CD4-positive, CD25-positive, alpha-beta regulatory T cell (primary cell): ENCODE measurements at places on chromosomes 3 and 15. TPM values are rescaled to one million over a fixed set of nuclear protein-coding genes. Genes with fewer than 3 reads are reported as not detected.
A peak's percentile ranks its signal among the peaks of the same experiment; 100 is the strongest.

The MELTF gene
- 1.4 TPM for total RNA-seq

The CIB1 gene
- total RNA-seq = 148 TPM

The ITGA11 gene
- not detected for total RNA-seq

The SHC4 gene
- not detected for total RNA-seq

The IL5RA gene
- 3.7 TPM for total RNA-seq

The GATA2 gene
- 6.2 TPM for total RNA-seq

The GMNC gene
- not detected for total RNA-seq

The AKAP13 gene
- 482 TPM for total RNA-seq

The MANF gene
- total RNA-seq = 33.9 TPM

The TUSC7 gene
- total RNA-seq = not detected

The MYZAP gene
- 0.84 TPM for total RNA-seq

DNA sequence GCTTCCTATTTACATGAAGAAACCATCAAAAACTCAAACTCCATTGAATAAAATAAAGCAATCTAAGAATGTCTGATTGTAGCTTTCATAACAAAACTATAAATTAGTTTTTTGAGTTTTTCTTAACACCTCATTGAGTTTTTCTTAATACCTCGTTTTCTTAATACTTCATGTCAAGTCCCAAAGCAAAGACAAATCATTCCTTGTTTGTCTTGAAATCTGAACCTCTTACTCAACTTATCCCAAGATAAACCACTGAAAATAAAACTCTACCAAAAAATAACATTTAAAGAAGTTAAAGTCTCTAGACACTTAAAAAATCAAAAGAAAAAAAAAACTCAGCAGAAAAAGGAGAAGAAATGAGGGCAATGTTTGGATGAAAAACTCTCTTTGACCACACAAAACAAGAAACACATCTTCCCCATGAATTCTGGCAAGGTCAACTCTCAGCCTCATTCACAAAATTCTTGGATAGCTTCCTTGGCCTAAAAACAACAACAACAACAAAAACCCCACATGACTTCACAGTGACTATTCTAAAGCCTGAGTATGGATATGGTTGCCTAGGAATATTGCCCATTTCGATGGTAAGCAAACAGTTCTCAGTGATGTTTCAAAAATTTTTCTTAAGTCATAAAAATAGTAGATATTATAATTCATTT lies 38.2 kb downstream of the TMCC1 start:
- DNase-seq = no peak

- no peak for DNase-seq
Observed at GRCh38 chr3:157624801-157625200, 121.6 kb upstream of the VEPH1 start.

- no peak for DNase-seq
Observed at GRCh38 chr3:77040216-77040615, 317 bp downstream of the ROBO2 start.

DNA sequence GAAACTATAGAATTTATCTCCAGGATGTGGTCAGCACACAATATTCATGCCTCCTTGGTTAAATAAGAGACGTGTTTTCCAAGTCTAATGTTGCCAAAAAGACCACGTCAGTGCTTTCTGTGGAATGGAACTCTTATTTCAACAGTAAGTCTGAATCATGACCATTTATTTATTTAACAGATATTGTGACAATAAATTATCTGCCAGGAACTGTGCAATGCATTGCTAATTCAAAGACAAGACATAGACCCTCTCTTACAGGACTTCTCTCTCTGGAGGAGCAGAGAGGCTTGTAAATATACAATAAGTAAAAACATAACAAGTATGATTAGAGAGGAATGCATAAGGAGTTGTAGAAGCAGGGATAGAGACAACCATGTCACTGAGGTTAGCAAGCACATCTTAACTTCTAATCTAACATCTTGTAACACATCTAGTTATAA lies 227.5 kb downstream of the DTWD1 start:
- no peak for DNase-seq

GRCh38 chr3:9255976-9256375 lies 6.5 kb upstream of the SRGAP3 start:
- no peak for DNase-seq

GRCh38 chr3:159280386-159281191 lies 478.7 kb downstream of the MFSD1 start:
- DNase-seq = no peak

GRCh38 chr3:124048967-124049798 lies 57.3 kb upstream of the ROPN1 start:
- DNase-seq = no peak

DNA sequence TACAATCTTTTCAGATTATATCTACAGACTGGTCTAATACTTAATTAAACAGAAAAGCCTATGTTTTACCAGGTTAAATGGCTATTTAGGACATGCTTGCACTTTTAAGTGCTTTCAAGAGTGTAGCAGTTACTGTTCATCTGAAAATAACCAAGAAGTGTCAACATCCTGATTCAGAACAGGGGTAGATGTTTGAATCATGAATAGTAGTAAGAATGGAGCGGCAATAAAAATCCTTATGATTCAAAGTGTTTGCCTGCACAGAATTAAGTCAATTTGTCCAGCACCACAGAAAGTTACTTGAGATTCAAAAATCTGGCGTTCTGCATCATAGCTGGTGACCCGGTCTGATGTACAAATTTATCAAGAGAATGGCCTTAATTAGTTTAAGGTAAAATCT lies 48.3 kb downstream of the GREM1 start:
- no peak for DNase-seq

DNA sequence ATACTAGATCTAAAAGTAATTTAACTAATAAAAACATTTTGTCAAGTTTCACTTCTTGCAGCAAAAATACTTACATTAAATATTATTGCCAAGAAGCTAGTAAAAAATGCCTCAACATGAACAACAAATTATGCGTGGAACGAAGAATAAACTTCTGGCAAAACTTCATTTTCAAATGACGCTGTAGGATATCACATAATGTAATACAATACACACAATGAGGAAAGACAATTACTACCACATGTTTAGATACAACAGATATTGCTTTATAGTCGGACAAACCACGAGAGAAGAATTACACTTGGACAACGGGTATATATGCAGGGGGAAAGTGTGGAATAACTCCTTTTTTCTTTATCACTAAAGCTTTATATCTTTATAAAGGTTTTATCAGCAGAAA lies 21.6 kb downstream of the P3H2 start:
- no peak for DNase-seq

DNA sequence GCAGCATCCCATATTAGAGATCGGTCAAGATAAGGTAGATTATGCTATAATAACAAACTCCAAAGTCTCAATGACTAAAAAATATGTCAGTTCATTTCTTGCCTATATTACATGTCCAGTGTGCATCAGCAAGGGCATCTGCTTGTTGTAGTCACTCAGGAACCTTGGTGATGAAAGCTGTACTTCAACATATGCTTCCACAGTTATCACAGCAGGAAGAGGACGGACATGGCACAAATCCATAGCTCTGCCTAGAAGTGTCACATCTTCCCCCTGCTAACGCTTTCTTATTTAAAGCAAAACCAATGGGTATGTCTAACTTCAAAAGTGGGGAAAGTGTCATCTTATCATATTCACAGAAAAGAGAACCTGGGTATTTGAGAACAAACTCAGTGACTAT lies 20.0 kb upstream of the PIAS1 start:
- DNase-seq = no peak

GRCh38 chr3:188510366-188510765 lies 356.4 kb downstream of the LPP start:
- no peak for DNase-seq

- no peak for DNase-seq
Observed at GRCh38 chr3:185797108-185797881, 27.5 kb downstream of the IGF2BP2 start.

DNA sequence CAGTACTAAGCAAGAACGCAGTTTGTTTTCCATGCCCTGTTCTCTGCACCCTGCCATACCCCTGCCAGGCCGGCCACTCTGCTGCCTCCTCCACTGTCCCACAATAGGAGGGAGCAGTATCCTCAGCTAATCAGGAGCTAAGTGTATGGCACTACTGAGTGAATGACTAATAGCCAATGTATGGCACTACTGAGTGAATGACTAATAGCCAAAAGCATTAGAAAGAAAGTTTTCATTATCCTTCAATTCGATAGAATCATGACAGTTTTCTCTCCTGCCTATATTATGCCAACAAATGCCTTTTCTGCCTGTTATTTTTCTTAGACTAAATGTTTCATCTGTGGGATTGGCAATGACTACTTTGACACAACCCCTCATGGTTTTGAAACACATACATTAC lies 107.5 kb upstream of the CHRM5 start:
- DNase-seq = no peak

GRCh38 chr3:64627471-64628321 lies 60.1 kb downstream of the ADAMTS9 start:
- no peak for DNase-seq

DNA sequence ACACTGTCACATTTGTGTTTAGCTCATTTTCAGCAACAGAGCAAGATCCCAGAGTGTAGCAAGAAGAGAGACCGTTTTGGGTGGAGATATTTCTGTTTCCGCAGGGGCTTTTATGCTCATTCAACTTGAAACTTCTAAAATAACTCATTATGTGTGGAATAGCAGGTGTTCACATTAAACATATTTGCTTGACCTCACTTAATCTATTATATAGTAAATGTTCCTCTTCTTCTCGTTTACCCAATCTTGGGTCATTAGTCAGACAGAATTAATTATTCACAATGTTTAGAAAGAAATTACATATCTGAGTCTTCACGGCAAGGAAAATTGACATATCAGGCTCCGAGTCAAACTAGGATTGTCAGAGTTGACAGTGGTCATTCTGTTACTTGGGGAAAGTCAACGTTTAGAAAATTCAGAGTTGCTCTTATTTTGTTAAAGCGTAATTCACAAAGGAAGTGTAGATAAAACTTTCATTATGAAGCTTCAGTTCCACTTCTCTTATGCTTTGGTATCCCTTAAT lies 222.9 kb downstream of the TPRG1 start:
- peak; percentile 64 for DNase-seq

- DNase-seq = no peak
Observed at GRCh38 chr3:81521855-81522254, 239.6 kb downstream of the GBE1 start.

- no peak for DNase-seq
Observed at GRCh38 chr3:16136055-16136454, 38.4 kb upstream of the GALNT15 start.

- no peak for DNase-seq
Observed at GRCh38 chr3:162584986-162585385, 1088.4 kb downstream of the OTOL1 start.

DNA sequence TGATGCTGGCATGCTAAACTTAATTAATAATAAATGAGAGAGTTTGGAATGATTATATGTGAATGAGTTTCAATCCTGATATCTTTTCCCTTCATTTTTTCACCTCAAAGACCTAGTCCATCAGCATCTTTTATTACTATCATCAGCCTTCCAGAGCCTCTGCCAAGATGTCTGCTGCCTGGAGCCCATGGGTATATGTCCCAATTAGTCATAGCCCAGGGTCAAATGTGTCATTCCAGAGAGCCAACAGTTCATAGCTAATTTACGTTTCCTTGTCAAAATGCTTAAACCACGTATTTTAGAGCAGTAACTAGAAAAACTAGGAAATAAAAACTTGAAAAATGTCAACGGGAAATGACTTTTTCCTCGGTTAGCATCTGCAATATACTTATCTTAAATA lies 457.9 kb downstream of the SI start:
- DNase-seq = no peak

- DNase-seq = no peak
Observed at GRCh38 chr15:87902772-87903426, 353.6 kb downstream of the NTRK3 start.

DNA sequence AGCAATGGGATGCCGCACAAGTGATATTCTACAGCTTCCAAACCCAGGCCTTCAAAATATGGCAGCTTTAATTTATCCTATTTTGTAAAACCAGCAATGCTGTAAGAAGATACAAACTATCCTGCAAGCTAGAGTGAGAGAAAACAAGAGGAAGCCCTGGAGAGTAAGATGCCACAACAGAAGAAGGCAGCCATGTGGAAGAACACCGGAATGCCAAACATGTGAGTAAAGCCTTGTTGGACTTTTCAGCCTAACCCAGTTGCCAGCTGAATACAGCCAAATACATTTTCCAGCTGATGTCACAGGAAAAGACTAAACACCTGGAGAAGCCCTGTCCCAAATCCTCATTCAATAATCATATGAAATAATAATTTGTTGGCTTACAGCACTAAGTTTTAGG lies 1115.1 kb upstream of the CADM2 start:
- DNase-seq = no peak
